Stimulated activated naive CD4-positive, alpha-beta T cell treated with Interleukin-2 at 50 U/mL for 16 hours (primary cell): ENCODE measurements at places on chromosomes 16 and 17.

DNA sequence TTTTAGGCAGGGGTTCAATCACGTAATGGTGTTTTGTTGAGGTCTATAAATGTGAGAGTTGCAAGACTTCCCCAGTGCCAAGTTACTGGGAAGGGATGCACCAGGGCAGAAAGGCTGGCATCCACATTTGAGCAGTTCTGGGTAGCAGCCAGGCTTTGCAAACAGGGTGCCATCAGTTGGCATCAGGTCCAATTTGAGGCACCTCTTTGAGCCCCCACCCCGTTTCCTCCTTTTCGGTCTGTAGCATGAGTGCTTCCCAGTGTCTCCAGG lies 142.6 kb upstream of the CACNG5 start:
- no peak for DNase-seq

DNA sequence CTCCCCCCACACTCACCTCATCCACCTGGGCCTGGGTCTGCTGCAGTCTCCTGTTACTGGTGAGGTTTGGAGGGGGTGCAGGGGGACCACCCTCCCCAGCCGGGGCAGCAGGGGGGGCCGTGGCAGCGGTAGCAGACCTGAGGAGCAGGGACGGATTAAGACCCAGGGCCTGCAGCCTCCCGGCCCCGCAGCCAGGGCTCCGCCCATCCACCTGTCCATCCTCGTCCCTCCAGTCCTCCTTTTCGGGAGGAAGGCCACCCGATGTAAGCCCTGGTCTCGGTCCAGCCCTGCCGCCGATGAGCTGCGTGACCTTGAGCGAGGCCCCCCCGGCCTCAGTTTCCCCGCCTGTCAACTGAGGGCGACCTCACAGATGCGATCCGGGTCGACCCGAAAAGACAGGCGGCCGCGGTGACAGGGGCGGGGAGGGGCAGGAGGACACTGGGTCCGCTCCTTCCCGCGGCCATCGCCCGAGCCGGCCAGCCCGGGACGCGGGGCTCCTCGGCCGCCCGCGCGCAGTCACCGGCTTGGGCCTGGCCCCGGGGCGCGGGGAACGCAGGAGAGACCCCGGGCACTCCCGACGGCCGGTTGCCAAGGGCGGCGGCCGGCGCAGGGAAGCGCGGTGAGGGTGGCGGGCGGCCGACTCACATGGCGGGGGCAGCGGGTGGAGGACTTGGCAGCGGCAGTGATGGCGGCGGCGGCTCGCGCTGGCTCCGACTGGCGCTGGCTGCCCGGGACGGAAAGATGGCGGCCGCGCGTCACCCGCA lies at the start of gene VAMP2:
Gene VAMP2 (minus strand): TSS at position 716 of the 764 bp plus-strand sequence. CDS start 69 bp downstream, at position 647.
- DNase-seq = peak; percentile 79

DNA sequence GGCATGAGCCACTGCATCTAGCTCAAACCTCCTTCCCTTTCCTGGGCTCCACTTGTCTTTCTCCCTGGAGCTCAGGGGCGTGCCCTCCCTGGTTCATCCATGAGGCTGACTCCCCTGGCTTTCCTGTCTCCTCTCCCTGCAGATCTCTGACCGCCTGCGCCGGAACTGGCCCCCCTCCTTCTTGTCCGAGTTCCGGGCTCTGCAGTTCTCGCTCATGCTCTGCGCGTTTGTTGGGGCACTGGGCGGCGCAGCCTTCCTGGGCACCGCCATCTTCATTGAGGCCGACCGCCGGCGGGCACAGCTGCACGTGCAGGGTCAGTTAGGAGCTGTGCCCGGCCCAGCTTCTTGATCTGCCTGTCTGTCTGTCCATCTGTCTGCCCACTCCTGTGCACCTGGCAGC lies 1.2 kb upstream of the LAT start:
- no peak for DNase-seq

DNA sequence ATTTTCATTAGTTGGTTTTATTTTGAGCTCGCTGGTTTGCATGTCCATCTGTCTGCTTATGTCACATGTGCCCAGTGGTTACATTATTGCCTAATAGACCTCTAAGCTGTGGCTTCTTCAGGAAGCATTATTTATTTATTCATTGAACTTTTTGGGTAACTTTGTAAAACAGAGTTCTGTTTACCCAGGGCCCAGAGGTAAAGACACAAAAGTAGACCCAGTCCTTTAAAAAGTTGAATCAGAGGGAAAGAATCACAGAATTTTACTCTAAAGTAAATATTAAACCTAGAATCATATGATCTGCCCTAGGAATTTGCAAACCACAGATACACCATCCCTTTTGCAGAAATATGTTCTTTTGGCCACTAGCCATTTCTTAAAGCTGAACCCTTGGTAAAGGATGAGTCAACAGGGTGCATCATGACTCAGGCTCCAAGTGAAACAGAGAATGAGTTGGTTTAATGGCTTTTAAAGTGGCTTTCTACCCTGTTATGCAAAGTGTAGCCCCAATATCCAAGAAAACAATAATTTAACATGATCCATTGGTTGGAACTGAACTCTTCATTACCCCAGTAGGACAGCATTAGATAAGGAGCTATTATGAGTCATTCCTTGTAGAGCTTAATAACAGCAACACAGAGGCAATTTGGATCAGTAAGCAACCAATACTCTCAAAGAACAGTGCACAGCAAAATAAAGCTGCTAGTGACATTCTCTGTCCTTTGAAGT lies 236.3 kb downstream of the KCNJ2 start:
- no peak for DNase-seq

- DNase-seq = no peak
Observed at GRCh38 chr17:7112510-7113108, 2.0 kb downstream of the ASGR2 start.

DNA sequence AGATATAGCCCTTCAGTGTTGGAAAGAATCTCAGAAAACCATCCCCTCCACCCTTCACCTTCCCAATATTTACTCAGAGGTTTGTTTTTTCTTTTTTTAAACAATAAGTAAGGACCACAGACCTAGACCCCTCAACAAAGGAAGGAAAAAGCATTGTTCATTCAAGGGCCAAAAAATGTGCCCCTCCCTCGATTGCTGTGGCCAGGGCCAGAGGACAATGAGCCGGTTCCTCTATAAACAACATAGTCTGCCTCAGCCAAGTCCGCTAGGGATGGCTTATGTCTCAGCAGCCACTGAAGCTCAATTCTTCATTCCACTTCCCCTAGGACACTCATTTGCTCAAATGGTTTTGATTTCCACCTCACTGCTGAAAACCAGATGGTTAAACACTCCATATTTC lies 24.0 kb downstream of the TRIM16 start:
- no peak for DNase-seq

- DNase-seq = no peak
Observed at GRCh38 chr17:81961087-81961511, at the start of gene NOTUM. Gene NOTUM (minus strand): TSS chr17:81961187. CDS start chr17:81960909, 278 bp downstream.

- no peak for DNase-seq
Observed at GRCh38 chr17:9028988-9029570, 7.8 kb downstream of the NTN1 start.

GRCh38 chr17:36689089-36689667 lies 87.8 kb downstream of the MRM1 start:
- DNase-seq = no peak

- no peak for DNase-seq
Observed at GRCh38 chr16:2308089-2308962, 32.2 kb downstream of the ABCA3 start.

- no peak for DNase-seq
Observed at GRCh38 chr16:49625311-49626065, 230.4 kb downstream of the ZNF423 start.

DNA sequence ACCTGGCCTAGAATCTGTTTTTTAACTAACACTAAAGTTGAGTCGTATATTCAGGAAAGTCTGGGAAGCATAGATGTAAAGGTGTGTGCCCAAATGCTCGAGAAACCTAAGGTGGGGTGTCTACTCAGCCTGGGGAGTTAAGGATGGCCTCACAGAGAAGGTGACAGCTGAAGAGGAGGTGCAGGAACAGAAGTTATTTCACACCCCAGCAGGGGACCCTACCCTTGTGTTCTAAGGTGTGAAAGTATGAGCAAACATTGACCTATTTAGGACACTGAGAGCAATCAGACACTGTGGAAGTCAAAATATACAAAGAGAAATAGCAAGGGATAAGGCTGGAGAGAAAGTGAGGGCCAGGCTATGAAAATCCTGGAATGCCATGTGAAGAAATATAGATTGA lies 49.0 kb upstream of the DHX40 start:
- no peak for DNase-seq

GRCh38 chr16:67105246-67105645 lies 4.5 kb upstream of the PHAF1 start:
- no peak for DNase-seq

DNA sequence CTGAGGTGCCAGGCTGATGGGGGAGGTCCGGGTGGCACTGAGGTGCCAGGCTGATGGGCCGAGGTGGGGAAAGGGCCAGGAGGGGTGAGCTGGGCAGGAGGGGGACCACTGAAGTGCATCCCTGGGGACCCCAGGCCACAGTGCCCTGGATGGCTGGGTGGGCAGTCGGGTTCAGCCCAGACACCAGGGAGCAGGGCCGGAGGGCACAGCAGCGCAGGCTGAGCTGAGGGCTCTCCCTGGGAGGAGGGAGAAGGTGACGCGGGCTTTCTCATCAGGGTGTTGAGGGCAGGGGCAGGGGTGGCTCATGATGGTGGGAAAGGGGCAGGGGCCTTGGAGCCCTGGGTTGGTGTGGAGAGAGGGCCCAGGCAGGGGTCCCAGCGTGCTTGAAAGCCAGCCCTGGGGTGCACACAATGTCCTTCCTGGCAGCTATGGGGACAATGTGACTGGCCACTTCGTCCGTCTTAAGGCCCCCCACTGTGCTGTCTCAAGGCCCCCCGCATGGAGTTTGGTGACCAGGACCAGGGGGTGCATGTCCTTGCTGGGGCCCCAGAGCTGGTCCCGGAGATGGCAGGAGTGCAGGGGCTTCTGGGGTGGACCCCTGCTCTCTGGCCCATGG lies 16.0 kb downstream of the CD7 start:
- DNase-seq = no peak

GRCh38 chr17:39553341-39553945 lies 54.3 kb downstream of the NEUROD2 start:
- no peak for DNase-seq

DNA sequence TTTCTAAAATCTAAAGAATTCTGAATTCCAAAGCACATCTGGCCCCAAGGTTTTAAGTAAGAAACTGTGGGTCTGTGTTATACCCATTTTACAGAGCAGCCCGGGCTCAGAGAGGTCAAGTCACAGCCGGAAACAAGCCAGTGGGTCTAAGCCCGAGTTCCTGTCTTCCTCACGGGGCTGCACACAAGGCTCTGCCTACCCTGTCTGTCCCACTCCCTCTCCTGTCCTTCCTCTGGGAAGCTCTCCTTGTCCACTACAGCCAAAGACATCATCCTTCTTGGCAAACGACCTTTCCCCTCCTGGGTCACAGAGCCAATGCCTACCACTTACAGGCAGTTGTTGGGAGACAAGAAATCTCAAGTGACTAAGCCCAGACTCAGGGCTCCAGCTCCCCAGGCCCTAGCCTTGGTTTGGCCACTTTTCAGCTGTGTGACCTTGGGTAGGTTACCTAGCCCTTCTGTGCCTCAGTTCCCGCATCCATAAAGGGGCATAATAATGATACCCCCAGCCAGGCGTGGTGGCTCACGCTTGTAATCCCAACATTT lies 55.6 kb upstream of the MAP3K14 start:
- DNase-seq = no peak

DNA sequence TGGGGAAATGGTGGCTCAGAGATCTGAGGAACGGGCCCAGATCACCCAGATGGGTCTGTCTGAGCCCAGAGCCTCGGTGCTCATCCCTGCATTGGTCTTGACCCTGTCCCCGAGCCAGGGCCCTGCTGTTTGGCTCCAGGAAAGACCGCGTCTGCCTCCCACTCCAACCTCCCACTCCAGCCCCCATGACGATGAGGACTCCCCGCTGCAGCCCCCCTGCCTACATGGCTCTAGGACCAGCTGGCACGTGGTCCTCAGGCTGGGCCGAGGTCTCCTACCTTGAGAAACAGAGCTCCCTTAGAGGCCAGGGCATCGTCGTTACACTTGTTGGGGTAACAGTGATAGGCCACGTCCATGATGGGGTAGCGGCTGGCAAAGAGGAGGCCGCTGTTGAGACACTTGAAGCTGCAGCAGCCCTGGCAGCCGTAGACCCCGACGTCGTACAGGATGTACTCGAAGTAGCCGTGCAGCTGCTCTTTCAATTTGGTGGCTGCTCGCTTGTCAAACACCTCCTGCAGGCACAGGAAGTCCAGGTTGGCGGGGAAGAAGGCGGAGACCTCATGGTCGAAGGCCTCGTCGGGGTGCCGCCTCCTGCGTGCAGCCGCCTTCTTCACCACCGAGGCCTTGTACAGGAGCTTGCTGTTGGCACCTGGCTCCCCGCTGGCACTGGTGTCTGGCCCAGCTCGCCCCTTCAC lies 59.9 kb downstream of the PRMT7 start:
- peak; percentile 10 for DNase-seq

- DNase-seq = no peak
Observed at GRCh38 chr17:82304826-82305726, 12.3 kb downstream of the CD7 start.

DNA sequence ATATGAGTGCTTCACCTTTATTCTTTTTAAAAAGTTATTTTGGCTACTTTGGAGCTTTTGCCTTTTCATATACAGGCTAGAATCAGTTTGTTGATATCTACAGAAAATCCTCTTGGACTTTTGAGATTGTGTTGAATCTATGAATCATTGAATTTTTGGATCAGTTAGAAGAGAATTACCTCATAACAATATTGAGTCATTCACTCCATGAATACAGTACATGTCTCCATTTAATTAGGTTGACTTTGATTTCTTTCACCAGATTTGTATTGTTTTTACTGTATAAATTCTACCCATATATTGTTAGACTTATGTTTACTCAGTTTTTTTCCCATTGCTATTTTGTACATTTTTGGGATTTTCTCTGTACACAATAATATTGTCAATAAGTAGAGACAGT lies 54.4 kb downstream of the TAOK1 start:
- no peak for DNase-seq

GRCh38 chr17:36592316-36592715 lies 637 bp downstream of the DHRS11 start:
- no peak for DNase-seq

DNA sequence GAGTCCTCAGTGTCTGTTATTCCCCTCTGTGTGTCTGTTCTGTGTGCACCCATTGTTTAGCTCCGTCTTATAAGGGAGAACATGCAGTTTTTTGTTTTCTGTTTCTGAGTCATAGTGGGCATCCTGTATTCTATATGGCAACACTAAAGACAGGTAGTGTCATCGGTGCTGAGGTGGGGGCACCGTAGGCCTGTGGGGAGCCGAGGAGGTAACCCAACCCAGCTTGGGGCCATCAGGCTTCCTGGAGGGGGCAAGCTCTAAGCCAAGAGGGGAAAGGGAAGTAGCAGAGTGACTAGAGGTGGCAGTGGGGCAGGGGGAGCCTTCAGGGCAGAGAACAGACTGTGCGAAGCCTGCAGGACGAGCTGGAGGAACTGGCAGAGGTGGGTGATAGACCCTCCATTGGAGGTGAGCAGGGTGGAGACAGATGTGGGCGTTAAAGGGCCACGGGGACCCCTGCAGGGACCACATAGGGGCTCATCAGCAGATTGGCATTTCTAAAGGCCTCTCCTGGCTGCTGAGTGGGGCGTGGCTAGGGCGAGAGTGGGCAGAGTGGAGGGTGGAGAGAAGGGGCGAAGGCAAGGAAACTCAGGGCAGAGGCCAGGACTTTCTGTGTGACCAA lies 36.5 kb downstream of the CPNE2 start:
- peak; percentile 22 for DNase-seq
